ENCODE measurements at places on chromosomes 4 and X.

GRCh38 chr4:29002151-29002550 is 1718.0 kb upstream of the PCDH7 start:
- DNase-seq, result no peak

- no peak for DNase-seq
Observed at GRCh38 chrX:49876750-49877149, 2.5 kb upstream of the USP27X start.

DNA sequence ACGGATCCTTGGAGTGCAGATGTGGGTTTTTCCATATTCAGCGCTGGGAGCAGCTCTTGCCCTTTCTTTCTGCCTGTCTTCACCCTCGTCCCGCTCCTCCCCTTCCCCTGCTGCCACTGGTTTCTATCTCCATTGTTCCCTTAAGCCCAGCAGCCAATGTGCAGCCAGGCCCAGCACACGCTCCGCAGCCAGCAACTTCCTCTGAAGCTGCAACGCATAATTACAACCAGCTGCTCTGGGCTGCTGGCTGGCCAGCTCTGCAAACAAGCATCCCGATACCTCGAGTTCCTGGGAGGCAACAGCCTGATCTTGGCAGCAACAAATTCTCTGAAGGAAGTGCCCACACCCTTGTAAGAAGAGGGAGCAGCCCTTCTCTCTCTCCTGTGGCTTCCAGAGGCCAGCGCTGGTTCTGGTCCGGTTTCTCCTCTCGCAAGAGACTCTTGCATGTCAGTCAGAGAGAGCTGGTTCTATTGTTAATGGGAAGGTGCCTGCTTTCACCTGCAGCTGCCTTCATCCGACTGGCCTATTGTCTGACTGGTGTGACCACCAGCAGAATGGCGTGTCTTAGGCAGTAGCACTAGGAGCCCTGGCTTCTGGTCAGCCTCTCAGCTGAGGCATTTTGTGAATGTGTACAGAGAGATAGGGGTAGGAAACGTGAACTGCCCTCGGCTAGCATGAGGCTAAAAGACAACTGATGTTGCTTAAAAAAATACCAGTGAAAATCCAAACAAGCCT is 83.8 kb upstream of the MAML3 start:
- DNase-seq, result peak; percentile 85

DNA sequence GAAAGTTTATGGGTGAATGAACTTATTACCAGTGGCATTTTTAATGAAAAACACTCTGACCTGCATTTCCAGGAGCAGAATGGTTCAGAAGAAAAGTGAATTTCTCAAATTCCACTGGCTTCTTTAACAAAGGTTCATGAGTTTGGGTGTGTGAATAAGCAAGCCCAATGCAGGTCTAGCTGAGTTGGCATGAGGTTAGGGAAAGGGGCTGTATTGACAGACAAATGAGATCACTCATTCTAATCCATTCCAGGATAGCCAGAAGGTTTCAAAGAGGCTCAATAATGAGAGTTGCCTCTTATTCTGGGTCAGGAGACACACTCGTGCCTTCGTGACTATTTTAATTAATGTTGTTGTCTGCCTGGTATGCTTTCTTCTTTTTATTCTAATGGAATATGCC is 43.7 kb upstream of the NPY2R start:
- no peak for DNase-seq

DNA sequence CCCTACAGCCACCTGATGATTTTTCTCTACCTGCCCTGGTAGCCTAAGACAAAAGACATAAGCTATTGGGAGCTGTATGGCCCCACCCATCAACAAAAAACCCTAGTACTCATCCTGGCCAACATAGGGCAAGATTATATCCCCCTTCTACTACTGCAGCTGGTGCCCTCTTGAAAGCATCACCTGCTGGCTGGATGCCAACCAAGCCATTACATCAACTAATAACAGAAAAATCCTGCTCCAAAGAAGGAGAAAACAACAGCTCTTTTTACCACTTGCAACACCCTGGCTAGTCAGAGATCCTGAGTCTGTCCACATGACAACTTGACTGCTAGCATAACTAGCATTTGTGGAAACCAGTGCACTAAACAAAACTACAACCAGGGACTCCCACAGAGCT is 43.6 kb upstream of the UPRT start:
- DNase-seq, result no peak

- no peak for DNase-seq
Observed at GRCh38 chr4:86621435-86621834, 27.3 kb downstream of the PTPN13 start.

DNA sequence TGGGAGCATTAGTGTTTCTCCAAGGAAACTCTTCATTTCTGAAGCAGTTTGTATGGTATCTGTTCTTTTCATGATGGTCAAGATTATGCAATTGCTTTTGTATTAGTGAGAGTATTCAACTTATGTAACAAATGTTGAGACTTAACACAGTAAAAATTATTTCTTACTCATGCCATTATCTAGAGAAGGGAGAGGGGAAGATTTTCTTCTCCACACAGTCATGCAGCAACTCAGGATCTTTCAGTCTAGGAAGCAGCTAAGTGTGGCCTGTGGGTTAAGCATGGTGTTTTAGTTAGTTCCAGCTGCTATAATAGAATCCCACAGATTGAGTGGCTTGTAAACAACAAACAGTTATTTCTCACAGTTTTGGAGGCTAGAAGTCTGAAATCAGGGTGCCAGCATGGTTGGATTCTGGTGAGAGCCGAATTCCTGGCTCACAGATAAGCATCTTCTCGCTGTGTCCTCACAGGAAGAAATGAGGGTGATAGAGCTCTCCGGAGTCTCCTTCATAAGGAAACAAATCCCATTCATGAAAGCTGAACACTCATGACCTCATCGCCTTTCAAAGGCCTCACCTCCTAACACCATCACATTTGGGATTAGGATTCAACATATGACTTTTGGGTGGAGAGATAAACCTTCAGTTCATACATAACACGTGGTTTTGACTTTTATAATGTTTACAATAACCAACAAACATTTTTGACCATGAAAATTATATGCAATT is 101.2 kb downstream of the FRMPD4 start:
- DNase-seq, result no peak

GRCh38 chr4:120754590-120754989 is 167.9 kb downstream of the PRDM5 start:
- DNase-seq, result peak; percentile 62

GRCh38 chr4:185272245-185272644 is 62.8 kb downstream of the SNX25 start:
- no peak for DNase-seq

DNA sequence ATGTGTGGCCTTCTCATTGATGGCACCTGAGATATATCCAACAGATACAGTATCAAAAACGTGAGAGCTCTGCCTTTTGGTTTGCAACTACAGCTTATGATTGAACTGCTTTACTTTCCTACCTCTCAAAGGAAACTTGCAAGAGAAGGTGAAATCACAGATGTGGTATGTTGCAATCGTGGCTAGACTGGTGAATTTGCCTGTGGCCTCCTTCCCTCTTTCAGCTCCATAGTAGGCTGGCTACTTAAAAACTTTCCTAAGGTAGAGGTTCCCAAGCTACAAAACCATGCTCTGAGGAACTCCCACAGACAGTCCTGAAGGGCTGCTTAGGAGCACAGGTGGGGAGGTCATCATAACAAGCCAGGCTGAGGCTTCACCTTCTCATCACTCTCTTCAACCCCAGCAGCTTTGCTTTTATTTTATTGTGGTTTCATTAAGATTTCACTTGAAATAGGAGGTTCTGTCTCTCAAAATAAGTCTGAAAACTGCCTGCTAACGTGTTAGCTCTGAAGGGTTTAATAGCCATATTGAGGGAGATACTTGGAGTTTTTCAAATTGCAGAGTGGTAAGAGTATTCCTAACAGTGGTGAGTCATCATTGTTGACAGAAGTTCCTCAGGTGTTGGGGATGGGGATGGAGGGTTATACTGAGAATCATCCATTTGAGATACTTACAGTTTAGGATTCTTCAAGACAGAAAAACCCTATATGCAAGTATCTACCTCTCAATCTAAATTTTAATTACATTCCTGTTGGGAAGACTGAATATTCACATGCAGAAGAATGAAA is 93.5 kb upstream of the UCP1 start:
- no peak for DNase-seq

DNA sequence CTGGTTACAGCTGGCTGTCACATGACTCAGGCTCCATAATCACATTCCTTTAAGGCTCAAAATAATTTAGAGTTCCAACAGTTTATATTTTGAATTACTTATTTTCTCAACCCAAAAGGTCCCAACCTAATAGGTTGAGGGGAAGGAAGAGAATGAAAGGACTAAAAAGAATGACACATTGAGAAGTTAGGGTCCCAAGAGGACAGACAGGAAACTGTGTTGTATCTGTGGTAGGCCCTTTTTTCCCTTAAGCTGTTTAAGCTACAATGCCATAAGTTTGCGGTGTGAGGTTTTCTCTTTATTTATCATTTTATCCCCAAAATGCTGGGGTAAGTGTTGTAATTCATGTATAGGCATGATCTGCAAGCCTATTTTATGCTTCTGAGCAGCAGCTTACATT is 290.2 kb downstream of the ZNF674 start:
- no peak for DNase-seq

GRCh38 chrX:122914256-122914655 is 269.8 kb upstream of the GRIA3 start:
- DNase-seq, result no peak

DNA sequence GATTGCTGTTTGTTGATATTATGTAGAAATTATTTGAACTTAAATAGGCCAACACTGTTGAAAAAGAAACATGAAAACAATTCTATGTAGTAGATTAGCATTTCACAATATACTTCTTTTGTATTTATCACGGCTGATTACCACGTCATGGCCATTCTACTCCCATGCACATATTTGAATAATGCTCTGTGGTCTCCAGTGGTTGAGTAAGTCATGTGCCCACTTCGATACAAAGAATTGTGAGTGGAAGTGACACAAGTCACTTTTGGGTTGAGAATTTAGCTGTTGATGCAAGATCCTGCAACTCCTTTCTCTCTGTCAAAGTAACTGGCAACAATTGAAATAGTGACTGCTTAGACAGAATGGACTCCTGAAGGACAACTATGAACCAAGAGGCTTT is 6.7 kb upstream of the FSTL5 start:
- no peak for DNase-seq

GRCh38 chr4:30718641-30719453 is 1.3 kb upstream of the PCDH7 start:
- no peak for DNase-seq

GRCh38 chrX:49282647-49283011 is 13.0 kb downstream of the PPP1R3F start:
- no peak for DNase-seq

- DNase-seq, result no peak
Observed at GRCh38 chrX:80266287-80266686, 154.0 kb upstream of the TENT5D start.

- no peak for DNase-seq
Observed at GRCh38 chrX:67384403-67384802, 159.4 kb upstream of the AR start.

- DNase-seq, result no peak
Observed at GRCh38 chrX:45743081-45743533, 542.4 kb upstream of the DIPK2B start.

DNA sequence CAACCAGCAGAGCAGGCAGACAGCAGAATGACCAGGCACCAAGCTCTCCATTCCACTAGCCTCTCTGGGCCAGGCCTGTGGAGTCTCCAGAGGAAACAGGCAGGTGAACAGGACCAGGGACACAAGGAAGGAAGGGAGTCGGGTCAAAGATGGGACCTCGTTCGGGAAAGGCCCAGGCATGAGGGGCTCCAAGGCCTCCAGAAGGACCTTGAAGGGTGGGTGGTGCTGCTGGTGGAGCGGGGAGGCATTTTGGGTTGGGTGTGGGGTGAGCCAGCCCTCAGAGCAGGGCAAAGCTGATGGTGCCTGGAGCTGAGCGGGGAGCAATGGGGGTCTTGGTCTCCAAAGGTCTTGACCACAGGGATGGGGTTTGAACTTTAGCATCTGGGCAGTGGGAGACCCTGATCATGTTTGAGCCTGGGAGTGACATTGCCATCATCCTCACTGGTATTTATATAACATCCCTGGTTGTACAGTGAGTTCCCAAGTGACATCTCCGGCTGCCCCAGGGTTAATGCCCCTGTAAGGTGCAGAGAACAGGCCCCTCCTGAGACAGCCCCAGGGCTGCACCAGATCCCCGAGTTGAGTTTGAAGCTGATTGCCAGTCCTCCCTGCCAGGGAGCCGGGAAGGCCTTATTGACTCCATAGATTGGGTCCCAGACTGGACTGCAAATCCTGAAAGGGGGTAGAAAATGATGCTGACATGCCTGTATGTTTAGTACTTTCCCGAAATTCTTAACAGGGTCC is 52.7 kb downstream of the PSAPL1 start:
- DNase-seq, result no peak

DNA sequence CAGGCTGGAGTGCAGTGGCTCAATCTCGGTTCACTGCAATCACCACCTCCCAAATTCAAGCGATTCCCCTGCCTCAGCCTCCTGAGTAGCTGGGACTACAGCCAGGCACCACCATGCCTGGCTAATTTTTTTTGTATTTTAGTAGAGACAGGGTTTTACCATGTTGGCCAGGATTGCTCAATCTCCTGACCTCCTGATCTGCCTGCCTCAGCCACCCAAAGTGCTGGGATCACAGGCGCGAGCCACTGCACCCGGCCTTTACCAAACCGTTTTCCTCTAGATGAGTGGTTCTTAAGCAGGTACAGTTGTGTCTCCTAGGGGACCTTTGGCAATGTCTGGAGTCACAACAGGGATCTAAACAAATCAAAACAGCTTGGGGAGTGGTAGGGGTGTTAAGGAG is 11.6 kb downstream of the AMELX start:
- DNase-seq, result no peak

GRCh38 chrX:42846741-42847140 is 68.8 kb upstream of the PPP1R2C start:
- no peak for DNase-seq

- no peak for DNase-seq
Observed at GRCh38 chrX:116267511-116268040, 97.0 kb downstream of the AGTR2 start.

DNA sequence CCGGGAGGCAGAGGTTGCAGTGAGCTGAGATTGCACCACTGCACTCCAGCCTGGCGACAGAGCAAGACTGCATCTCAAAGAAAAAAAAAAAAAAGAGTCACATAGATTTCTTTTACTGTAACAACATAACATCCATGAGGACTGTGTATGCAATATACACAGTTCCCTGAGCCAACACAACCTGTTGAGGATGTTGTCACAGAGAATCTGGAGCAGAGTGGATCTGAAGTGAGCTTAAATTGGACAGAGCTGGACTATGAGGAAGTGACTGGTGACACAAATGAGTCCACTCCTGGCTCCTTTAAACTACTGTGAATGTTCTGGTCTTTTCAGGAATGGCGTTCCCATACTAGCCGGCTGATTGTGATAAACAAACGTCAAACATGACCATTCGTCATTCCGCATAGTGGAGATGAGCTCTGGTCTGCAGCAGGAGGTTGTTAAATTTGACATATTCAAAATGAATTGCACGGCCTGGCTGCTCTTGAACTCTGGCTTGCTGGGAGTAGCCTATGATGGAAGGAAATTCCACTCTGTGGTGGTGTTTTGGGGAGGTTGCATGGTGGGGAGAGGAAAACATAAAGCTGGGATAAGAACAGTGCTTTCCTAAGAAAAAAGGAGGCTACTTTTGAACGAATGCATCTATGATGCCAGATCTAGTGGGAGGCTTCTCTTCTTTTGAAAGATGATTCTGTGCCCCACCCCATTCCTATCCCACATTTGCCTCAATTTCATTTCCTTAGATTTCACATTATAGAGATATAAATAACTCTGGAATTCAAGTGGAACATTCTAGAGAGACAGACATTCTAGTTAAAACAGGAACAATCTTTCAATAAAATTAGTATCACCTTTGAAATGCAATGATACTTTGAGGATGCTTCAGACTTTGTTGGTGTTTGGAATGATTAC is 149.5 kb downstream of the SHROOM3 start:
- no peak for DNase-seq

- DNase-seq, result no peak
Observed at GRCh38 chrX:123450222-123450621, 266.1 kb downstream of the GRIA3 start.

GRCh38 chrX:143580266-143580665 is 55.6 kb downstream of the SLITRK4 start:
- DNase-seq, result no peak

Data from left ventricle myocardium superior (tissue), 1 donor.